ENCODE measurements at places on chromosomes 11 and 22.

DNA sequence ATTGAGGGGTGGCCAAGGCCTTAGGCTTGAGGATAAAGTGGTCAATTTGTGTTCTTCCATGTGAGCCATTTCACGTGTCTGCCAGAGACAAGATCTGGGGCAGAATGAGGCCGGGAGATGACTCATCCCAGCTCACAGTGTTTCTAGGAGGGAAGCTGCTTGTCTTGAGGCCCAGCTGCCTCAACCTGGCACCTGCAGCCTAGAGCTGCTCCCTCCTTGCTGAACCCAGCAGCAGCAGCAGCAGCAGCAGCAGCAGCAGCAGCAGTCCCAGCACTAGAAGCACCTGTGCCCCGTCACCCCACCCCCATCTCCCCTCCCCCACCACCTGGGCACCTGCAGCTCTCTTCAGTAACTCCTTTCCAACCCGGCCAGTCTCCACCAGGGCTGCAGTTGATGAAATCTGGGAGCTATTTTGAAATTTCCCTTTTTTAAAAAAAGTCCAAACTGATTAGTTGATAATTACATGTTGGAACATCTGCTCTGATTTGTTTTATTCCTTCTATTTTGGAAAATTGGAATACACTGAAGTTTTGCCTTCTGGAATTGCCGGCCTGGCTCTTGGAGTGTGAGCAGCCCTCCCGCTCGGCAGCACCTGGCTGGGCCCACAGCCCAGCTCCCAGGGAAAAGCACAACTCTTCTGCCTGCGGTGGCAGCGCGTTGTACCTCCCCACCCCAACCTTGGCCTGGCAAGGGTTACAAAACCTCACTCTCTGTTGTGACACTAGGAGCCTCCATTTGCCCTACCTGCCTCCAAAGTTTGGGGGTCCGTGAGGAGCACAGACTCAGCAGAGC, 143.5 kb downstream of the NXPE2 start:
- DNase-seq, result no peak

- DNase-seq, result no peak
Observed at GRCh38 chr11:70512716-70513115, 114.4 kb downstream of the CTTN start.

GRCh38 chr11:92297567-92298553, 73.2 kb downstream of the FAT3 start:
- no peak for DNase-seq

GRCh38 chr11:120249279-120250262, 9.6 kb downstream of the POU2F3 start:
- no peak for DNase-seq

DNA sequence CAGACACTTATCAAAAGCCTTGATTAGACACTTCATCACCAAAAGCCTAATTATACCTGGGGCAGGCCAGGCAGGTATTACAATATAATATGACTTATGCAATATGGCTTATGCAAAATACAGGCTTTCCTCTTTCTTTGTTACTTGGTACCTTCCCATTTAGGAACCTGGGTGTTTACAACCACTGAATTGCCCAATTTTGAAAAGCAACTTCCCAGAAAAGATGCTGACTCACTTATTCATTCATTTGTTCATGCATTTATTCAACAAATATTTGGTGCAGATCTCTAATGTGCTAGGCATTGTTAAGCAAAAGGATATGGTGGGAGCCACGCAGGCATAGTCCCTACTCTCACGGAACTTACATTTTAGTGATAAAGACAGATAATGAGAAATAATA, 13.6 kb upstream of the JAML start:
- DNase-seq, result no peak

DNA sequence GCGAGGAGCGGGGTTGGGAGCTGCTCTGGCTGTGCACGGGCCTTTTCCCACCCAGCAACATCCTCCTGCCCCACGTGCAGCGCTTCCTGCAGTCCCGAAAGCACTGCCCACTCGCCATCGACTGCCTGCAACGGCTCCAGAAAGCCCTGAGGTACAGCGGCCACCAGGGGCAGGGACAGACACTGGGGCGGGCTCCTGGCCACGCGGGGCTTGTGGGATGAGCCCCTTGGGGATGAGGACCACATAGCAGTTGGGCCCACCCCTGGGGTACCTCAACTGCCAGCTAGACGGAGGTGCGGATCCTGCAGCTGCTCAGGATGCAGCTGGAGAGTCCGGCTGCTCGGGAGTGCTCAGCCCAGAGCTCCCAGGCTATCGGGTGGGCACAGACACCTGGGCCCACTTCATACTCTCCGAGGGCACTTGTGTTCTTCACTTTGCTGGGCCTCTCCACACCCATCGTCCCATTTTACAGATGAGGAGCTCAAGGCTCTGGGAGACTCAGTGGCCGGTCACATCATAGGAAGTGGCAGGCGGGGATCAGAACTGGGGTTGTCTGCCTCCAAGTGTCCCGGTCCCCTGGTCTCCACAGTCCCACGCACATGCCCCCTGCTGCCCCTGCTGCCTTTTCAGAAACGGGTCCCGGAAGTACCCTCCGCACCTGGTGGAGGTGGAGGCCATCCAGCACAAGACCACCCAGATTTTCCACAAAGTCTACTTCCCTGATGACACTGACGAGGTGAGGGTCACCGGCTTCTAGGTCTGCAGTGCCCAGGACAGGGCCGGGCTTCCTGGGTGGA, 77.6 kb downstream of the MYO7A start:
- no peak for DNase-seq

- DNase-seq, result no peak
Observed at GRCh38 chr11:92423115-92424034, 198.8 kb downstream of the FAT3 start.

DNA sequence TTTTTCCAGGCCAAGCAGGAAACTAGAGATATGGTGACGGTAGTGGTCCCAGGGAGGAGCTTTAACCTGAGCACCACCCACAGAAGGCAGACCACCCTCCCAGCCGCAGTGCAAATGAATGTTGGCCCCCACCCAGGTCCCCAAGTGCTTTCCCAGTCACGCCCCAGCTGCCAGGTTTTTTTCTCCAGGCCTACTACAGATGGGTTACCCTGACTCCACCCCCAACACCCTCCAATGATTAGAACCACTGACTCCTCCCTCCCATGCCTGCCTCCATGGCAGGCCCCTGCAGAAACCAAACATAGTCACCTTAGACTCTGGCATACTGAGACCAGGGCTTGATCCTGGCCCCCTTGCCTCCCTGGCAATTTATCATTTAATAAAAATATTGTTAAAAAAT, 58.7 kb upstream of the CHST1 start:
- DNase-seq, result no peak

DNA sequence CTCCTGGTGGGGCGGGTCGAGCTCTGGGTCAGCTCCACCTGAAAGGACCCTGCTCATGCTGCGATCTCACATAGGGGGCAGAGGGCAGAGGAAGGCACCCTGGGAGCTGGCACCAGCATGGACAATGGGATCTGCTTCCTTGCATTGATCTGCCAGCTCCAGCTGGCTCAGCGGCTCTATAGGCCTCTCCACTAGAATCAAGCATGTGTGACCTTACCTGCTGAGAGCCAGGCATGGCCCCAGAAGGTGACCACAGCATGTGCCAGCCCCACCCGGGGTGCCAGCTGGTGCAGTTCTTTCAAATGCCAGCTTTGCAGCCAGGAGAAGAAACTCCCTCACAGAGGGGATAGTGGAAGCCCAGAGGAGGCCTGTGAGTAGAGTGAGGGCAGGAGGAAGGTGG, 22.0 kb upstream of the KLHL35 start:
- DNase-seq, result no peak

GRCh38 chr11:117502015-117502778, 174.5 kb downstream of the CEP164 start:
- DNase-seq, result no peak

GRCh38 chr22:37781434-37782059, 26.2 kb upstream of the GCAT start:
- DNase-seq, result no peak

GRCh38 chr22:18999008-18999407, 62.9 kb upstream of the PRODH start:
- DNase-seq, result peak; percentile 30

GRCh38 chr11:63405114-63405513, 35.5 kb downstream of the SLC22A9 start:
- DNase-seq, result no peak

DNA sequence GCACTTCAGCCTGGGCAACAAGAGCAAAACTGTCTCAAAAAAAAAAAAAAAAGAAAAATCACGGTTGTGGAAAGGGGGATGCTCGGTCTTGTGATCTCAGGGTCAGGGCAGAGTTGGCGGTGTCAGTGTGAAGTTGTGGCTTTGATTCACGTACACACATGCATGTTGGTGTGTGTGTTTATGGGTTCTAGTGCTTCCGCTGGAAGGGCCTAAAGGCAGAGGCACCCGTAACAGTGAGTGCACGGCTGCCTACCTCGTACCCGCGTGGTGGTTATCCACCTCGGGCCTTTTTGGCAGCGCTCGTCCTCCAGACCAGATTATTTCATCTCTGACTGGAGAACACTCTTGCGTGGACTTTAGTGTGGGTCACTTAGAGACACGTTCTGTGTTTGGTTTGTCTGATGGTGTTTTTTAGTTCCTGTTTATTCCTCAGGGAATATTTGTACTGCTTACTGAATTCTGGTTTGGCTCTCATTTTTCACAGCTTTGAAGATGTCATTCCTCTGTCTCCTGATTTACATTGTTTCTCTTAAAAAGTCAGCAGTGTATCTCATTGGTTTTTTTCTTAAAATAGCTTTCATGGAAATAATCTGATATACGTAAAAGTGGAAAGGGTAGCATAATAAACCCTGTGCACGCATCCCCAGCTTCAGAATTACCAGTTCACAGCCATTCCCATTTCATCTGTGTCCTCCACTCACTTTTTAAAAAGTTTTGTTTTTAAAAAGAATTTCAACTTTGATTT, 15.6 kb downstream of the ZBED4 start:
- DNase-seq, result no peak

DNA sequence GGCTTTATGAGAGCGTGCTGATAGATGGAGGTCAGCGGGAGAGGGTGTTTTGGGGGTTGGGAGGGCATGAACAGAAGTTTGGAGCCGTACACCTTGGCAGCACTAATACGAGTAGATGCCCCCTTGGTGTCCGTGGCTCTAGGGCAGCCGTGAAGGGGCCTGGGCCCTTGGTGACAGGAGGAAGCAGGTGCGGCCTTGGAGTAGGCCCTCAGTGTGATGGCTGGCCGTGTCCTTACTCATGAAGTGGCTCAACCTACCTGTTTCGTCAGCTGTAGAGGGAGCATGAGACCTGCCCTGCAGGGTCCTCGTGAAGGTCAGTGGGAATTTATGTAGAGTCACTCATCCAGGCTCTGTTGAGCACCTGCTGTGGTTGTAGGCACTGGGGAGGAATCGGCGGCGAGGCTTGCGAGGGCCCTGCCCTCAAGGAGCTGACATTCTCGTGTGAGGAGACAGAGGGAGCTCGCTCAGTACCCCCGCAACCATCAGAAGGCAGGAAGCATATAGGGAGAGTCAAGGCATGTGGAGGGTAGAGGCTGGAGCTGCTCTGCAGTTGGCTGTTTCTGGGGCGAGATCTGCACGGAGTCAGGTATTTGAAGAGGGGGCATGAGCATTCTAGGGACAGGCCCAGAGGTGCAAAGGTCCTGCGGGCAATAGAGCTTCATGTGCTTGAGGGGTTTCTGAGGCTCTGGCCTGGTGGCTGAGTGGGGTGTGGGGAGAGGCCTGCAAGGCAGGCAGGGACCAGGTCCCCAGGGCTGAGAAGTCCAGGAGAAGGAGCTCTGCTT, 39.6 kb downstream of the TBC1D22A start:
- no peak for DNase-seq

- DNase-seq, result no peak
Observed at GRCh38 chr11:2342557-2342956, 34.6 kb upstream of the CD81 start.

DNA sequence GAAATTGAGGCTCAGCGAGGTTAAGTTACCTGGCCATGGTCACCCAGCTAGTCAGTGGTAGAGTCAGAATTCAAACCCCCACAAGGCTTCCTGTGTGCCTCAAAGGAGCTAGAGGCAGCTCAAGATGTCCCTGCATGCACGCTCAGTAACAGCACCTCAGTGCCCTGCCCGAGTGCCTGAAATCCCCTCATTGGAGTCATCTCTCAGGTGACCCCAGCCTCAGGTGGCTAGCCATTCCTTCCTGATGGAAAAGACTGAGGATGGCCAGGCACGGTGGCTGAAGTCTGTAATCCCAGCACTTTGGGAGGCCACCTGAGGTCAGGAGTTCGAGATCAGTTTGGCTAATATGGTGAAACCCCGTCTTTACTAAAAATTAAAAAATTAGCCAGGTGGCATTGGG, 36.9 kb downstream of the LIF start:
- DNase-seq, result no peak

- DNase-seq, result no peak
Observed at GRCh38 chr11:64569300-64569970, 21.6 kb upstream of the SLC22A12 start.

- DNase-seq, result no peak
Observed at GRCh38 chr22:30002861-30003486, 77.3 kb upstream of the HORMAD2 start.

DNA sequence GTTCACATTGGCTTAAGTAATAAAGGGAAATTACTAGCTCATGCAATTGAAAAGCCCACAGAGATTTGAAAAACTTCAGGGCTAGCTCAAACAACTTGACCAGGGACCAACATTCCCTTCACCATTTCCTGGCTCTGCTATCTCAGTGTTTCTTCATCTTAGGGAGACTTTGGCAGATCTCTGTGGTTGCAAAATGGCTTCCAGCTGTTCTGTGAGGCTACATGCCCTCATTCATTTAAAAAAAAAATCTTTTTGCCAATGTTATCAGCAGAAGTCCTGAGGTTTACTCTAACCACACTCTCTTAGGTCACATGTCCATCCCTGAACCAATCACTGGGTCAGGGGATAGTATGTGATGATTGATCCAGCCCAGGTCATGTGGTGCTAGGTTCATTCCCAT, 13.9 kb upstream of the RASSF10 start:
- no peak for DNase-seq

GRCh38 chr11:65718964-65719492, 1.6 kb downstream of the RNASEH2C start:
- no peak for DNase-seq

DNA sequence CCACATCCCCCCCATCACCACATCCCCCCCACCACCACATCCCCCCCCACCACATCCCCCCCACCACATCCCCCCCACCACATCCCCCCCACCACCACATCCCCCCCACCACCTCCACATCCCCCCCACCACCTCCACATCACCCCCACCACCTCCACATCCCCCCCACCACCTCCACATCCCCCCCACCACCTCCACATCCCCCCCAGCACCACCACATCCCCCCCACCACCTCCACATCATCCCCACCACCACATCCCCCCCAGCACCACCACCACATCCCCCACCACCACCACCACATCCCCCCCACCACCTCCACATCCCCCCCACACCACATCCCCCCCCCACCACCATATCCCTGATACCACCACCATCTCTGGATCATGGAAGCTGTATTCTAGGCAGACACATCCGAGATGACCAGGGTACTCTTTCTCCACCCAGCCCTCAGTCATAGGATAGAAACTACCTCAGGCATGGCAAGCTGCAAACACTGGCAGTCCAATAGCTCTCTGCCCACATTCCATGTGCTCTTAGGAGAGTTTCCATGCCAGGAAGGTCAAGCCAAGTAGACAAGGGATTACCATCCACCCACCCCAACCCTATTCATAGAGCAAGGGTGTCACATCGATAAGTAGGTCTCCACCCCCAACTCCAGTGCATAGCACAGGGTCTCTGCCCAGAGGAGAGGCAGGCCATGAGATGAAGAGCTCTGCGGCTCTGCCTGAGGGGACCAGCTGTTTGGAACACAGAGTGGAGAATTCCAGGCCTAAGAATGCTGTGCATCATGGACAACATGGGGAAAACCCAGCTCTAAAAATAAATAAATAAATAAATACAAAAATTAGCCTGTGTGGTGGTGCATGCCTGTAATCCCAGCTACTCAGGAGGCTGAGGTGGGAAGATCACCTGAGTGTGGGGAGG, 33.0 kb upstream of the TEAD1 start:
- DNase-seq, result no peak

- DNase-seq, result no peak
Observed at GRCh38 chr11:11577251-11577855, 44.5 kb downstream of the GALNT18 start.
